ENCODE measurements at places on chromosomes 5 and 9.
A peak's percentile ranks its signal among the peaks of the same experiment; 100 is the strongest.

DNA sequence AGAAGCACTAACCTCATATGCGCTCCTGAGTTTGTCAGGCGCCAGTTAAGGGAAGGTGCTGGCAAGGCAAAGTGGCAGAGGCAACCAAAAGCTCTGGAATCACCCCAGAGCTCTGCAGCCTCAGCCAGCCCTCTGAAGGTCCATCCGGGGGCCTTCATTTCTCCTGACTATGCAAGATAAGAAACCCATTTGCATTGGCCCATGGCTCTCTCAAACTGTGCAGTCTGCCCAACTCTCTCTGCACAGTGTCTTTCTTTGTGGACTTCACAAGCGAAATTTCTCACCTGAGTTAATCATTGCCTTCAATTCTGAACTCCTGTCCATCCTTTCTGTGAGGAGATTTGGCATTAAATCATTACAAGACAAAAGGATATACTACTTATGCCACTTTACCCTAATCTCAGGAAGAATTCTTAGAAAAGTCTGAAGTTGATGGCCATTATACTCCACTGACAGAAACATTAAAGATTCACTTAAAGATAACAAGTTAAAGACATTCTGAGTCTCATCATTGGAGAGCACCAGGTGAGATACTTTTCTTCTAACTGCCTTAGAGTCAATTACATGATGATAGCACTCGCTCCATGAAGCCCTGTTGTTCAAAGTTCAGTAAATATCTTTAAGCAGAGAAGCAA is 235.6 kb downstream of the SPOCK1 start:
- DNase-seq = no peak

DNA sequence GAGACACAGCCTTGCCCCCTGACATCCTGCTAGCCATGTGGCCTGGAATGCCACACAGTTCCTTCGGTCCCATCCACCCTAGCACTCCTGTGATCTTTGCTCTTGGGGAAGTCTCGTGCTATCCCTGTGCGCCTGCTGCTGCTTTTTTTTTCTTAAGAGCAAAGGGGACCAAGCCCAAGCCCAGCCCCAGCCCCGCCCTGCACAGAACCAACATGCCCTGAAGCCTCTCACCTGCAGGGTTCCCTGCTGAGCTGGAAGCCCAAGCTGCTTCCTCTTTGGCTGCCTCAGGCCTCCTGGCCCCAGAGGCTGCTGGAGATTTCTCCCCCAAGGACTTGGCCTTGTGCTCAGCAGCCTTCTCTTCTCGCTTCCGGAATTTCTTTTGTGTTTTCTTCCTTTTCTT is 1.8 kb downstream of the SURF6 start:
- no peak for DNase-seq

- DNase-seq = no peak
Observed at GRCh38 chr5:149975409-149975808, 14.9 kb downstream of the SLC26A2 start.

GRCh38 chr5:90438100-90438499 is 28.5 kb upstream of the CETN3 start:
- DNase-seq = no peak

DNA sequence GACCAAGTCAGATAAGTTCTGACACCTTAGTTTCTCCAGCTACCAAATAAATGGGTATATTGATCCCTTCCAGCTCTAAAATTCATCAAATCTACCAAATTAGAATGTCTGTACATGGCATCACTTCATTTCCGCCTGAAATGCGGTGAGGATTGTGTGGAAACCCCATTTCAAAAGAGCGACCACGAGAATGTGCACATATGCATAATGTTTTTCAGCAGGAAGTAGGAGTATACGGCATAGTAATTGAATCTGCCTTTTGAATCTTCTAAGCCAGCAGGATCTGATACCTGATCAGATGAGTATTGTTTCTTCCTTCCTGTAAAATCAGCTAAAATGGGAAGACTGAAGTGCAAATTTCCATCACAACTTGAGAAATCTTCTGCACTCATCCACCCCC is 418.6 kb downstream of the TMEM38B start:
- DNase-seq = no peak

DNA sequence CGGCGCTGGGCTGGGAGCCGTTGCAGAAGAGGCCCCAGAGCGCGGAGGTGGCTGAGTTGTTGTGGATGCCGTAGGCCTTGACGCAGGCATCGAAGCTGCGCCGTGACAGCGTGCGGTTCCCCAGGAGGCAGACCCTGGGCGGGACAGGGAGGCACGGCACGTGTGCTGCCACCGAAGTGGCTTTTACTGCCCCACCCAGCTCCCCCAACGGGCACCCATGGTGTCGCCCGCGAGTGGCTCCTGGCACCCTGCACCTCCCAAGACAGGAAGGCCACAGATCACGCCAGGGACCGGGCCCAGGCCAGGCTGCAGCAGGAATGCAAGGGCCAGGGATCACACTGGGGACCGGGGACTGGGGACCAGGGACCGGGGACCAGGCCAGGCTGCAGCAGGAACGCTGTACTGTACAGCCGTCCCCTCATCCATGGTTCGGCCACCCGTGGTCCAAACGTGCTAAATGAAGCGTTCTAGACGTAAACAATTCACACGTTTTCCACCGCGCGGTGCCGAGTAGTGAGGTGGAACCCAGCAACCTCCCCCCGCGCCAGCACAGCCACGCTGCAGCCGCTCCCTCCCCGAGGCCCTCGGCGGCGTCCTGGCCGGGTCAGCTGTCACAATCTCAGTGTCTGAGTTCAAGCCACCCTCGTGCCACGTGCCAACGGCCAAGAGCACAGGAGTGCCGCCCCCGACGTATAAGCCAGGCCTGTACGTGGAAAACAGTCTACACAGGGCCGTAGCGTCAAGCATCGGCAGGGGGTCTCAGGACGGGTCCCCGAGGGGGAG is 27.8 kb downstream of the SLC12A7 start:
- DNase-seq = no peak

DNA sequence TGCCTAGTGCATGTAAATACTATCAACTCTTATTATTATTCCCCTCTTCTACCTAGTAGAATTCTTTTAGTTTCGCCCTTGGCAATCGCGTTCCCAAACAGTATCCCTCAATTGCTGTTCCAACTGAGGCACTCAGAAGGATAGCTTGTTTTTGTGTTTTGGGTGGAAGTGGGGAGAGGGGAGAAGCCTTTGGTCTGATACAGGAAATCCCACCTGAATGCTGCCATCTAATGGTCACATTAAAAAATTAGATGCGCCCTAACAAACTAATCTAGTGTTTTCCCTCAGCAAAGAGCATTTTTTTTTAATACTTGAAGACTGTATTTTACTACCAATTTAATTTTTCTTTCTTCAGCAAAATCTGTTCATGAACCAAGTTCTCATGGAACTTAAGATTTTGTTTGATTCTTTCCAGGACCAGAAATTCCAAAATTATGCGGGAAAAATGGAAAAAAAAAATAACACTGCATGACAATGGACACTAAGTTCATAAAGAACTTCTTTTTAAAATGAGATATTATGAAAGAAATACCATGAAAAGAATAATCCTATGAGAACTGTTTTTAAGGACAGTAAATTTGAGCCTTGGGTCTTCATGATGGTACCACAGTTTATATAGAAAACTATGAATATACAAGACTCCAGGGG is 22.2 kb upstream of the GLDC start:
- DNase-seq = peak; percentile 36

DNA sequence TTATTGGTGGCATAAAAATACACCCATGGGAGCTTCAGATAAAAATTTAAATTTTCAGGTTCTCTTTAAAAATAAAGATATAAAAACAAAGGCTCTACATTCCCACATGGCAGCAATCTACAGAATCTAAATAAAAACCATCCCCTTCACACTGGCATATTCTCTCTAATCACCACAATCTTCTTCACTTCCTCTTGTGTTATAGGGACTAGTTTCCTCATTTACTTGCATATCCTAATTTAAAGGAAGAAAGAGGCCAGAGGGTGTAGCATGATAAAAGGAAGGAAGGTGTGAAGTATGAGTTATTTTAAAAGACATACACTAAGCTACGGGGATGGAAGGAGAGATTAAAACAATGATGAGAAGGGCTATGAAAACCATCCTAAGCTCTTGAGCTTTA is 390.5 kb downstream of the ZNF608 start:
- DNase-seq = no peak

- no peak for DNase-seq
Observed at GRCh38 chr5:86748538-86749105, 130.9 kb downstream of the COX7C start.

GRCh38 chr9:106324591-106325280 is 538.2 kb upstream of the ZNF462 start:
- no peak for DNase-seq

GRCh38 chr5:134136221-134136631 is 21.7 kb downstream of the TCF7 start:
- no peak for DNase-seq

- no peak for DNase-seq
Observed at GRCh38 chr5:178476531-178476930, 113.7 kb downstream of the COL23A1 start.

- DNase-seq = no peak
Observed at GRCh38 chr9:137302449-137303150, 529 bp upstream of the NRARP start.

GRCh38 chr9:90880066-90880465 is 78.4 kb downstream of the SYK start:
- DNase-seq = no peak

- peak; percentile 50 for DNase-seq
Observed at GRCh38 chr5:172002310-172002709, 4.1 kb downstream of the FBXW11 start.

- DNase-seq = no peak
Observed at GRCh38 chr5:155299386-155300005, 285.9 kb downstream of the KIF4B start.

GRCh38 chr9:95852059-95853032 is 23.1 kb upstream of the ERCC6L2 start:
- no peak for DNase-seq

DNA sequence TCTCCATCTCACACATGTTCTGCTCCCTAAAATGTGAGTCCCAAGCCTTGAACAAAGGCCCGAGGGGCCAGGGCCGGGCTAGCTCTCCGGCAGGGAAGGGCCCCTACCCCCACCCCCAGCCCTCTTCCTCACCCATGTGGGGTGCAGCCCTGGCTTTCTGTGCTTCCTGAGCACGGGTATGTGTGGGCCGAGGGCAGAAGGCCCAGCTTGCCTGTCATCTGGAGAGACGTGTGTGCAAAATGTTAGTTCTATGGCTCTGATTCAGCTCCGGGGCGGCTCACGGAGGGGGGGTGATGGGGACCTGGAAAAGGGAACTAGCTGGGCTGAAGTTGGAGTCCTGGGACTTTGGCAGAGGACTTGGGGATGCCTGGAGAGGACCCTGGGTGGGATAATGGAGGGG is 90.3 kb upstream of the ARAP3 start:
- DNase-seq = no peak

DNA sequence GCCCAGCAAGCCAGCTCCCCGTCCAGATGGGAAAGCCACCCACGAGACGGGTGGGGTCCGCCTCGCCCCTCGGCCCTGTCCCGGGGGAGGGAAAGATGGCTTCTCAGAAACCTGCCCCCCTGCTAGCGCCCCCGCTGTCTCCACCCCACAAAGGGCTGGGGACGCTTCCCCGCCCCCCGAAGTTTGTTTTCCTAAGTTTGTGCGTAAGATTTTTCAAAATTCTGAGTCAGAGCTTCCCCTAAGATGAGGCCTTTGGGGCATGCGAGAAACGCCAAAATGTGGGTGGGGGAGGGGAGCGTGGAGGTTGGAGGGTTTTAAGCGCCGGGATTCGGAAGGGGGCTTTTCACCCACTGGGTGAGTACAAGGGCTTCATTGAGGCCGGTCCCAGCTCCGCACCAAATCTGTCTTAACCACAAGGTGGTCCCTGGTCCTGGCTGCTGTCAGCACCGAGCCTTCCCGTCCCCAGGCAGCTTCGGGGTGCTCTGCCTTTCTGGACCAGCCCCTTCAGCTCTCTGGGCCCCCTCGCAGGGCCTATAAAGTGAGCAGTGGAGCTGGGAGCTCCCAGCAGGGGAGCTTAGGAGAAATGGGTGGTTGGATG is 32.3 kb downstream of the PRRX2 start:
- no peak for DNase-seq

- DNase-seq = no peak
Observed at GRCh38 chr5:145629047-145629446, 206.1 kb downstream of the PRELID2 start.

- DNase-seq = no peak
Observed at GRCh38 chr5:33408816-33409215, 31.9 kb upstream of the TARS1 start.

GRCh38 chr5:178542455-178542854 is 47.7 kb downstream of the COL23A1 start:
- no peak for DNase-seq

GRCh38 chr5:25544652-25545249 is 900.0 kb upstream of the CDH10 start:
- DNase-seq = no peak

- DNase-seq = no peak
Observed at GRCh38 chr5:96967400-96967799, 31.5 kb downstream of the LNPEP start.

- DNase-seq = no peak
Observed at GRCh38 chr5:133245191-133246052, 193.6 kb downstream of the HSPA4 start.

GRCh38 chr9:35729700-35730485 is 2.1 kb downstream of the TLN1 start:
- DNase-seq = peak; percentile 53

DNA sequence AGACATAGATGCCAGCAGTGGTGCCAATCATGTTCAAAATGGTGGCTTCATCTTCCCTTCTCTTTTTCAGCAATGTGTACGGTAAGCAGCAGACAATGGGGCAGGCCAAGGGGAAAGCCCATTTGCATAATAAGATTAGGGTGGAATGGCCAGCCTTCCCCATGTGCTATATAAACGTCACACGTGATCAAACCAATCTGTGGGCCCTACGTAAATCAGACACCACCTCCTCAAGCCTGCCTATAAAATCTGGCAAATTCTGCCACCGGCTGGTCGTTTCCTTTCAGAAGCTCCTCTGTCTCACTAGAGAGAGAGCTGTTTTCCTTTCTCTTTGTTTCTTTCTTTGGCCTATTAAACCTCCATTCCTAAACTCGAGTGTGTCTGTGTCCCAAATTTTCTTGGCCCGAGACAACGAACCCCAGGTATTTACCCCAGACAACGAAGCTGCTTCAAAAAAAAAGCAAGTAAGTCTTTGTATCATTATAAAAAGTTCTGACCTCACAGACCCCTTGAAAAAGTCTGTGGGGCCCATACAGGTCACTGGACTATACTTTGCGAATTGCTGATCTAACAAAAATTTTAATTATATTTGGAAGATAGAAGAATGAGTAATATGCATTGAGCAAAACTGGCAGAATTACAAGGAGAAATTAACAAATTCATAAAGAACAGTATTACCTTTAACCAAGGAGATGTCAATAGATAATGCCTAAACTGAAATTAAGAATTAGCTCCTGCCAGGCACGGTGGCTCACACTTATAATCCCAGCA is 15.2 kb downstream of the ZBTB5 start:
- DNase-seq = no peak

DNA sequence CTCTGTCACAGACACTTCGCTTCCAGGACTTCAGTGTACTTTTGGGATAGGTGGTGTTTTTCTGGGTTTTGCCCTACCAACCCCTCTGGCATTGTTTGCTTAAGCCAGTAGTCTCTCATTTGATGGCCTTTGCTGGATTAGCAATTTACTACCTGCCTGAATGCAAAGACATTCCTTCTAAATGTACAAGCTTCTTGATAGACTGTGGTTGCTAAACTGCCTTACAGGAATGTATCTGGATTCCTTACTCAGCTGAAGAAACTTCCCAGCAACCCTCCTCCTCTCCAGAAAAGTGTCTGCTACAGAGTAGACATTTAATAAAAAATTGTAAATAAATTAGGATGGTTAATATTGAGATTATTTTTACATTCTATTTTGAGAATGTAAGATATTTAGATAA is 1916.7 kb downstream of the EFNA5 start:
- no peak for DNase-seq

- DNase-seq = no peak
Observed at GRCh38 chr5:26582350-26583045, 455.9 kb downstream of the CDH9 start.

GRCh38 chr9:87431837-87432236 is 65.8 kb upstream of the DAPK1 start:
- DNase-seq = no peak
